Aorta (tissue), 5 donors: ENCODE measurements at places on chromosomes 7 and 10. TPM values are rescaled to one million over a fixed set of nuclear protein-coding genes. Genes with fewer than 3 reads are reported as not detected.

The PON1 gene
- not detected for total RNA-seq

The PTF1A gene
- not detected for total RNA-seq

- no peak for DNase-seq
Observed at GRCh38 chr10:43350156-43350555, 21.3 kb upstream of the FXYD4 start.

GRCh38 chr10:45053569-45054100, 52.9 kb downstream of the ZNF22 start:
- DNase-seq, result no peak

GRCh38 chr10:125116652-125117310, 43.6 kb downstream of the CTBP2 start:
- peak; percentile 60 for DNase-seq

GRCh38 chr7:132049462-132050304, 493.3 kb upstream of the PODXL start:
- no peak for DNase-seq
